IPS DF 6.9 (cell line): ENCODE measurements at places on chromosomes 1 and 21.

- no peak for DNase-seq
Observed at GRCh38 chr1:27994060-27994459, 34.3 kb downstream of the XKR8 start.

- DNase-seq = no peak
Observed at GRCh38 chr21:41564871-41565274, 56.9 kb upstream of the TMPRSS2 start.

DNA sequence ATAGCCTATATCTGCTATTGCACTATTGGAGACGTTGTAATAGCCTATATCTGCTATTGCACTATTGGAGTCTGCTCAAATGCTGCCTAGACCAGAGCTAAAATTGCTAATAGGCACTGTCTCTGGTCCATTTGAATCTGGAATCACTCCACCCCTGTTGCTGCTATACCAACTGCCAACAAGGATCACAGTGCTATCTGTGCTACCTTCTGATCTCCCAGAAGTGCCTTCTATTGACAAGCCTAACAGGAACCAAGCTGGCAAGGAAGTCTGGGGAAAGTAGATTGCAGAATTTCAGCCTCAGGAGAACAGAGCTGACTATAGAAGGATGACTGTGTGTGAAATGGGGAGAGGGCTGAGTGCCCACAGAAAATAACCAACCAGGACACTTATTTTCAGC, 15.9 kb downstream of the RWDD3 start:
- no peak for DNase-seq

- no peak for DNase-seq
Observed at GRCh38 chr1:961132-961669, 817 bp downstream of the KLHL17 start.

DNA sequence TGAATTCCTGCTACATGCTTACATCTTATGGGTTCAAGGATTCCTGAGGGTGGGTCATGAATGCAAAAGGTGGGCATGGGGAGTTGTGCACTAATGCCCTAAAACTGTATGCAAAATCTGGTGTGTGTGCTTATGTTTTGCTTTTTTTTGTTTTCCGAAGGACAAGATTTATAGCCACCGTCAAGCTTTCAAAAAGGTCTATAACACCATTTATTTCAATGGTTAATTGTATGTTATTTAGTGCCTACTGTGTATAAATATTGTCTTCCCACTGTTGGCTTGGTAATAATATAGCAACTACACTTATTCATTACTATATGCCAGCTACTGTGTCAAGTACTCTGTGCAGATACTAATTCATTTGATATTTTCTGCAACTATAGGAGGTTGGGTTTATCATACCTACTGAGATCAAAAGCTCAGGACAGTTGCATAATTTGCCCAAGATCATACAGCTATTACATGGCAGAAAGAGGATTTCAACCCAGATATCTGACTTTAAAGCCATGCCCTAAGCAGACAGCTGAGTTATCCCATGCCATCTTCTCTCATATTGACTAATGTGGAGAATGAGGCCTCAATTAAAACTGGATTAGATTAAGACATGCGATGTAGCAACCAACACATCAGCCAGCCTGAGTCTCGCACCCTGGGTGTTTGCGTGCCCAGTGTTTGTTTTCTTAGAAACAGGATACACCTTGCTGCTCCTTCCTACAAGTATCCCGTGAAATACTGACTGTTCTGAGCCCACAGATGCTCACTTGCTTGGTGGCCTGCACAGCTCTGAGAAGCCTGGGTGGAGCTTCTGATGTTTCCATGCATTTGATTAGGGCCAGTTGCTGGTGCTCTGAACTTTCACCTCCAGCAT, 34.6 kb downstream of the GADD45A start:
- no peak for DNase-seq

GRCh38 chr1:70134148-70134547, 71.2 kb downstream of the LRRC40 start:
- DNase-seq = no peak

DNA sequence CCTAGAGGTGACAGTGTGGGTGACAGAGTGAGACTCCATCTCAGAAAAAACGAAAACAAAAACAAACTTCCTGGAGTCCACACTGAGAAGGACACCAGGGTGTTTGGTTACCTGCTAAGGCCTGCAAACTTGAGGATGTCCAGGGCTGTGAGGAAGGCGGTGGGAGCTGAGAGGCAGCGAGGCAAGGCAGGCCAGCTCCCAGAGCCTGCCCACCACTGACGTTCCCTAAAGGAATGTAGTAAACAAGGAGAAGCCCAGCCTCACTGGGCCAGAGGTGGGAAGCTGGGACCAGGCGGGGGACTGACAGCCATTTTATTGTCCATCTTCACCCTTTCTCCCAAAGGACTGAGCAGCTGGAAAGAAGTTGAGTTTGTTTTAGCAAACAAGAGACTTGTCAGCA, 24.1 kb downstream of the SHISA4 start:
- no peak for DNase-seq

DNA sequence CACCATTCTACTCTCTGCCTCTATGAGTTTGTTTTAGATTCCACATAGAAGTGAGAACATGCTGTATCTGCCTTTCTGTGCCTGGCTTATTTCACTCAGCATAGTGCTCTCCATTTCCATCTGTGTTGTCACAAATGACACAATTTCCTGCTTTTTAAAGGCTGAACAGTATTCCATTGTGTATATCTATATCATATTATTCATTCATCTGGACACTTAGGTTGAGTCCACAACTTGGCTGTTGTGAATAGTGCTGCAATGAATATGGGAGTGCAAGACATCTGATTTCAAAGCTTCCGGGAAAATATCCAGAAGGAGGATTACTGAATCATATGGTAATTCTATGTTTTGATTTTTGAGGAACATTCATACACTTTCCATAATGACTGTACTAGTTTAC, 20.1 kb upstream of the DONSON start:
- DNase-seq = no peak

GRCh38 chr21:27369234-27369633, 402.3 kb upstream of the ADAMTS5 start:
- no peak for DNase-seq

- no peak for DNase-seq
Observed at GRCh38 chr1:83530506-83530905, 468.4 kb downstream of the TTLL7 start.

DNA sequence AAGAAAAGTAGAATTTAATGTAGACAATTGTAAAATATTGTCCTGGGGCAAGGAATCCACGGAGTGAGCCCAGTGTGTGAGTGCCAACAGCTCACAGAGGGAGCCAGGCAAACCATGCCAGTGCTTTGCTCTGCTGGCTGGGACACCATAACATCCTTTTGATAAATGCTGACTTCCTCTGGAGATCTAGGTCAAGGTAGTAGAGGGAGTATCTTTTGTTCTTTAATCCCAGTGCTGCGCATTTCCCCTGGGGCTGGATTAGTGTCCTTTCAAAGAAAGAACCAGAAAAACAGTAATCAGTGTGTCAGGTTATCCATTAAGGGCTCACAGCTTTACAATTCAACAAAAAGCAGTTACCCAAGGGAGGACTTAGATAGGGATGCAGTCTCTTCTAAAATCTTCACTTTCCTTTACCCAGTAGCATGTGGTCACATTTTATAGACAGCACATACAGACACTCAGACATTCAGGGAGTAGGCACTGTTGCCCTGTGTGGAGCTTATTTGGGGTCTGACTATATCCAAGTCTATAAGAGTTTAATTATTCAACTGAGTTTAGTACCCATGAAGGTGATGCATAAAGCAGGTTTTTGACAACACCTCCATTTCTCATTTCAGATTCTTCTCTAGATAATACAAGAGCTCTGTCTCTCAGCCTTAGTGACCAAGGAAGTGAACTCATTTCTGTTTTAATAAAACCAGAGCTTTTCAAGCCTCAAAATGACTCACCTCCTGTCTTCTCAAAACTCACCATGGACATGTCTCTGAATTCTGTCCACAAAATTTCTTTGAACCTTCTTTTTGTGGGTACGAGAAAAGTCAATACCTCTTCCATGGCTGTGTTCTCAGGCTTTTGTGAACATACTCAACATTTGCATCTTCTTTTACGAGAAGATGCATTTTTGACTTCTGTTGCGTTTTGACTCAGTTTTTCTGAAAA, 215.3 kb downstream of the BRINP2 start:
- no peak for DNase-seq

- DNase-seq = no peak
Observed at GRCh38 chr1:30600258-30600657, 123.1 kb downstream of the MATN1 start.

DNA sequence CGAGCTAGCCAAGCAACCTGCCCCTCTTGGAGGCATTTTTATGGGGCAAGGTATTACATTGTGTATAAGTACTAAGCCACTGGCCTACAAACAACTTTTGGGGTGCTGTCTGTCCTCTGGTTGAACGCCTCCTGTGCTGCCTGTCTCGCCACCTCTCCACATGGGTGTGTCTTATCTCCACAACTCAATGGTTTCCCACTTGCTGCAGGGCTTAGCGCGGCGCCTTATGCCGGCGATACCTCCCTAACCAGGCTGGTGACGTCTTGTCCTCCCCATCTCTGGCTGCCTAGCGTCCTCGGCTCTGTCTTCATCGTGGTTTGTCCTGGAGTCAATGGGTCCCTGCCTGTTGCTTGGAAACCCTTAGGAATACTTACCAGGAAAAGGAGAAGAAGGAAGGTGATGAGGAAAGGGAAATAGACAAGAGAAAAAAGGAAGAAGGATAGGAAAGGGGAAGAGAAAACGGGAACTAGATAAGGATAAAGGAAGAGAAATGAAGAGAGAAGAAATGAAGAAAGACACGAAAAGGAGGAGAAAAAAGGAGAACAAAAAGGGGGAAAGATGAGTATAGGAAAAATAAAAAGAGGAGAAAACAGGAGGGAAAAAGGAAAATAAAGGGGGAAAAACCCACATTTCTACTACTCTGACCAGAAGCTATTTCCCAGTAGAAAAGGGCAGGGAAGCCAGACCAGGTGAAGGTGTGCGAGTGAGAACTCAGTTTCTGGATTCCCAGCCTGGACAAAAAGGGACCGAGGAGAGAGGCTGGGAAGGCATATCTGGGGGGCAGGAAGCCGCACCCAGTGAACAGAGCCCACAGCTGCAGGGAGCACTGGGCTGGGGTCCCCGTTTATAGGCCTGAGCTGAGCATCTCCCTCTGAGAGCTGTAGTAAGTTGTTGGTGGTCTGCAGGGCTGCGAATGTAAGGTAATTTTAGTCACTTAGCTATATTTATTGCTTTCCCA, 86.2 kb downstream of the CLIC6 start:
- DNase-seq = no peak

DNA sequence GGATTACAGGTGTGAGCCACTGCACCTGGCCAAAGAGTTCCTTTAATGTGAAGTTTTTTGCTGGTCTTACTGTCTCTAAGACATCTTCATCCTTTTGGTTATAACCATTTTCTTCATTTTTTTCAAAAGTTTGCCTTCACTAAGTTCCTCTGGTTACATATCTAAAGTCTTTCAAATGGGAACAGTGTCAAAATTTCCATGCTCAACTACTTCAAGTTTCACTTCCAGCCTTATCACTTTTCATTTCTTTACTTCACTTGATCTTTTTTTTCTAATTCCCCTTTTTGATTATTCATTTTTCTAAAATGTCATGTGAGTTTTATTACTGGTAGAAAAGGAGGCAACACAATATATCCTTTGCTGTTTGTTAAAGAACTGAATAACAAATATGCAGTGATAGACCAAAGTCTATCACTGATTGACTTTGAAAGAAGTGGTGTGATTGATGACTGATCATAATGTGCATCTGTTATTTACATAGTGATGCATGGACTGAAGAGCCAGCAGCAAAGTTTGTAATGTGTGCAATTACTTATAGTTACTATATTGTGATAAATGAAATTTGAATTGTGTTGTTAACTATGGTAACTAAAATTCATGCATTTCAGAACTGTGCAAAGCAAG, 16.0 kb upstream of the ZFYVE9 start:
- no peak for DNase-seq

- no peak for DNase-seq
Observed at GRCh38 chr1:114130846-114131525, 22.7 kb downstream of the SYT6 start.

GRCh38 chr1:29309075-29309474, 72.8 kb downstream of the PTPRU start:
- no peak for DNase-seq

DNA sequence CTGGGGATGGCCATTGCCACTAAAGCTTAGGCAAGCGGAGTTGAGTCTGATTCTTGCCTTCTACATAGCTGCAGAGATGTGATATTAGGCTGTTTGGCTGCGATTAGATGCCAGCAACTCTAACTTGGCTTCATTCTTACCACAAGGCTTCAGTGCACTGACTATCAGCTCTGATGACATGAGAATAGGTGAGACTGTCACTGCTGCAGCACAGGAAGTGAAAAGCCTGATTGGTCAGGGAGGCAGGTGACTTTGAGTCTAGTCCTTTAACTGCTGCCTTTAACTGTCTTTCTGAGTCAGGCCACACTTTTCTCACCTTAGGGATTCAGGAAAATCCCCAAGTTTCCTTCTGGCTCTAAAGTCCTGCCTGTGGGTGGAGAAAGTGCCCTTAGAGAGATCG, 14.1 kb upstream of the PLXNA2 start:
- no peak for DNase-seq

DNA sequence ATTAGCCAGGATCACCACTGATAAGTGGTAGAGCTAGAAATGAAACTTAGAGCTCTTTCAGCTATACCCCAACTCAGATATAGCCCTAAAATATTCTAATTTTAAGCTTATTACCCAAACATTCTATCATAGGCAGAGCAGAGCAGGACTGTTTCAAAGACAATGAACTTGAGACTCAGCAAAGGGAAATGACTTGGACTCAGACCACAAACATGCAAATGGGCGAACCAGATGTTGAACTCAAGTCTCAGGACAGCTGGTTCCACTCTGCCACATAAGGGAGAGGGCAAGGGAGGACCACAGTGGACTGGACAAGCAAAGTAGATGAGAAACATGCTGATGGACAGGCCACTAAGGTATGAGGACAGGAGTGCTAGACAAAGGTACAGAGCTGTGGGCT, 315.3 kb downstream of the OMA1 start:
- no peak for DNase-seq

- no peak for DNase-seq
Observed at GRCh38 chr21:45997495-45998275, 16.1 kb downstream of the COL6A1 start.

GRCh38 chr1:231611851-231612250, 14.7 kb upstream of the DISC1 start:
- no peak for DNase-seq

GRCh38 chr1:192639607-192640368, 3.8 kb downstream of the RGS13 start:
- DNase-seq = no peak
